Activated T-cell treated with anti-CD3 and anti-CD28 coated beads for 24 hours (primary cell): ENCODE measurements at places on chromosomes 6 and 20.

DNA sequence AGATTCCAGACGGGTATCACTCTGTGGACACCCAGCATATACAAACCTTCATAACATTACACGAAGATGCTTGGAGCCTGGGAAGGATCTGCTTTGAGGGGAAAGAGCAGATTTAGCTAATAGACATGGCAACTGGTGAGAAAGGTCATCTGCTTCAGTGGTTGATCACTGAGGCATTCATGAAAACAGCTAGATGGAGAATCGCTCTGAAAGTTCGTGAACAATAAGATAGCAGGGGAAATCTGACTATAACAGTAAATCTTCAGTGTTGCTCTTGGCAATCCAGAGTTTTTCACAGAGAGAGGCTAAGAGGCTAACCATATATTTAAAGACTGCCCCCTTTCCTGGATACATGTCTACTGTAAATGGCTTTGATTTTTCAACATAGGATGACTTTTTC, 245.3 kb downstream of the FARS2 start:
- DNase-seq, result no peak

- no peak for DNase-seq
Measured at GRCh38 chr20:59307270-59307669, 6.9 kb downstream of the EDN3 start.

- DNase-seq, result no peak
Measured at GRCh38 chr20:6623989-6624388, 143.5 kb upstream of the BMP2 start.

GRCh38 chr6:107670792-107671199, 153.3 kb downstream of the SCML4 start:
- no peak for DNase-seq

DNA sequence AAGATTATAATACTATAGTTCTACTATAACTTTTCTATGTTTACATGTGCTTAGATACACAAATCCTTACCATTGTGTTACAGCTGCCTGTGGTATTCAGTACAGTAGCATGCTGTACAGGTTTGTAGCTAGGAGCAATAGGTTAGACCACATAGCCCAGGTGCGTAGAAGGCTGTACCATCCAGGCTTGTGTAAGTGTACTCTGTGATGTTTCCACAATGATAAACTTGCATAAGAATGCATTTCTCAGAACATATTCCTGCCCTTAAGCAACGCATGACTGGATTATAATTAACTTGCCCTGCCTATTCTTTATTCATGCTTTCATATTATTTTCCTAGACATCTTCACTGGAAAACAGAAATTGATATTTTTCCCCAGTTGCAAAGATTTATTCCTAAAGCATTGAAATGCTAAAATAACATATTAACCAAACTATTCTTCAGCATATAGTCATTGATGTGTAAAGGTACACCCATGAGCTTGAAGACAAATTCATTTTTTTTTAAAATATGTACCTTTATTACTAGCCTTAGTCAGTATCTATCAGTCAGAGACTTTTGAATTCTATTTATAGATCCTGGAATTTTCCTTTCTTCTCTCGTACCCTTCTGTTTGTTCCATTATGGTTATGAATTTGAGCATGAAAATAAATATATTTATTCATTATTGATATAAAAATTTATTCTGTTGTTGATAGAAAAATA, 7.2 kb upstream of the CTAGE9 start:
- no peak for DNase-seq

- DNase-seq, result no peak
Measured at GRCh38 chr6:2119275-2119674, 126.1 kb downstream of the GMDS start.

DNA sequence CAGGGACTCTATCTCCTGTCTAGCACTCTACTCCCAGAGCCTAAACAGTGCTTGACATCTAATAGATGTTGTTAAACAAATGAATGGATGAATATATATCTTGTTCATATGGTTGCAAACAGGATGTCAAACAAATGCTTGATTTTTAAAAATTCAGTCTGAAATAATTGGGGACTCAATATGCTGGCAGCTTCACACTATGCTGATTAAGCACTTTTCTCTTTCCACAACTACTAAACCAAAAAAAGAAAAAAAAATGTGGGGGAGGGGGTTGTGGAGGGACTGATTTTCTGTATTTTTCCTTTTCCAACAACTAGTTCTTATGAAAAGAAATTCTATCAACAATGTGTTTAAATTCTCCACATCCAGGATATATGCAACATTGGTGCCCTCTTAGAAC, 42.9 kb downstream of the SF3B5 start:
- DNase-seq, result no peak

- DNase-seq, result peak; percentile 38
Measured at GRCh38 chr6:122381494-122382265, 17.8 kb upstream of the HSF2 start.

- DNase-seq, result no peak
Measured at GRCh38 chr20:16292226-16292880, 280.9 kb downstream of the KIF16B start.

DNA sequence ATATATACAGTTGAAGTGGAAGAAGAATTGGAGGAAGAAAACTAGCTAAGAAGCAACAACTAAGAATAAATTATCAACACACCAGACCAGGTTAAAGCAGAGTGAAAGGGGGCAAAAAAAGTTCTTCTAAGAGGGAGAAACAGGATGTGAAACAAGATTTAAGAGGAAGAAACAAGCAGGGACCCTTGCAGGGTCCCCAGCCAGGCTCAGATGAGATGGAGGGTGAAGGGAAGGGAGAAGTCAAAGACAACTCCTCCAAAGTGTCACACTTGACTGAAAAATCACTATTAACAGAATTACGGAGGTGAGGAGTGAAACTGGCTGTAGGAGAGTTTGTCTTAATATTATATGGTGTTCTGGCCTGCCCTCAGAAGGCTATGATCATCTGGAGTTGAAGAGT, 65.4 kb downstream of the MTFR2 start:
- DNase-seq, result no peak

- DNase-seq, result no peak
Measured at GRCh38 chr6:18142591-18142861, 12.4 kb downstream of the TPMT start.

DNA sequence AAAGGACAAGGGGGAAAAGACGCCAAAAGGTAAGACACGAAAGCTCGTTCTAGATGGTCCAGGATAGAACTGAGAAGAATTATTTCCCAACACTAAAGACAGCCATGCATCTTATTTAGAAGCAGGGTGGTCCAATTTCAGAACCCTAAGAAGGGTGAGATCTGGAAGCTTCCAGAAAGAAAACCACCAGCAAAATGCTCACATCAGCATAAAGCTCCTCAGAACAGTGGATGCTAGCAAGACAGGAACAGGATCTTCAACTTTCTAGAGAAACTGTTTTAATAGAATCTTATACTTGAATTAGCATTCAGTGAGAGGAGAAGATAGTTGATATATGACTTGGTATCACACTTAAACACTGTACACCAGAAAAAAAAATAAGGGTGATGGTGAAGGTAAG, 101.5 kb downstream of the ZFP64 start:
- DNase-seq, result no peak

DNA sequence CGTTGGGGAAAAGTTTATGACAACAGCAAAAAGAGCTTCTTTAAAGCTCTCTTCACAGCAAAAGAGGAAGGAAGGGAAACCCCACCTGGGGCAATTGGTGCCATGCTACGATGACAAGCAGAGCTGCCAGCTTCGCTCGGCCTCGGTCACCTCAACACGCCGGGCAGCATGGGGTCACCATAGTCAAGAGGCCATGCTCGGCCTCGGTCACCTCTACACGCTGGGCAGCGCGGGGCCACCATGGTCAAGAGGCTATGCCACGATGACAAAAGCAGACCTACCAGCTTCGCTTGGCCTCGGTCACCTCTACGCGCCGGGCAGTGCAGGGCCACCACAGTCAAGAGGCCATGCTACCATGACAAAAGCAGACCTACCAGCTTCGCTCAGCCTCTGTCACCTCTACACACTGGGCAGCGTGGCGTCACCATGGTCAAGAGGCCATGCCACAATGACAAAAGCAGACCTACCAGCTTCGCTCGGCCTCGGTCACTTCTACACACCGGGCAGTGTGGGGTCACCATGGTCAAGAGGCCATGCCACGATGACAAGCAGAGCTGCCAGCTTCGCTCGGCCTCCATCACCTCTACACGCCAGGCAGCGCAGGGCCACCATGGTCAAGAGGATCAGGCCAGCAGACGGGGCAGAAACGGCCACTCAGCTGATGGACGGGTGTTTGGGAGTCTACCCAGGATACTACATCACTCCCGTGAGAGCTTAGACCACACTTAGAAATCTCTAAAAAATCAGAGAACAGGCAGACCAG, 12.1 kb downstream of the APMAP start:
- DNase-seq, result no peak

DNA sequence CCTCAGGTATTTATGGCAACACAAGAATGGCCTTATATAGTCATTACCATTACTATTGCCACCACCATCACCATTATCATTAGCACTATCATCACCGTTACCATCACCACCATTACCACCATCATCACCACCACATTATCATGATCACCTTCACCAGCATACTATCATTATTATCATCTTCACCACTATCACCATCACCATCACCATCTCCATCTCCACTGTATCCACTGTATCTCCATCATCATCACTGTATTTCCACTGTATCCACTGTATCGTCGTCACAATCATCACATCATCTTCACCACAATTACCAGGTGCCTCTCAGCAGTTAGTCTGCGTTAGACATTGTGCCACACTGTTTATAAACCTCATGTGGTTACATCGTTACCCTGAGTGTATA, 45.3 kb downstream of the GGTLC1 start:
- DNase-seq, result no peak

DNA sequence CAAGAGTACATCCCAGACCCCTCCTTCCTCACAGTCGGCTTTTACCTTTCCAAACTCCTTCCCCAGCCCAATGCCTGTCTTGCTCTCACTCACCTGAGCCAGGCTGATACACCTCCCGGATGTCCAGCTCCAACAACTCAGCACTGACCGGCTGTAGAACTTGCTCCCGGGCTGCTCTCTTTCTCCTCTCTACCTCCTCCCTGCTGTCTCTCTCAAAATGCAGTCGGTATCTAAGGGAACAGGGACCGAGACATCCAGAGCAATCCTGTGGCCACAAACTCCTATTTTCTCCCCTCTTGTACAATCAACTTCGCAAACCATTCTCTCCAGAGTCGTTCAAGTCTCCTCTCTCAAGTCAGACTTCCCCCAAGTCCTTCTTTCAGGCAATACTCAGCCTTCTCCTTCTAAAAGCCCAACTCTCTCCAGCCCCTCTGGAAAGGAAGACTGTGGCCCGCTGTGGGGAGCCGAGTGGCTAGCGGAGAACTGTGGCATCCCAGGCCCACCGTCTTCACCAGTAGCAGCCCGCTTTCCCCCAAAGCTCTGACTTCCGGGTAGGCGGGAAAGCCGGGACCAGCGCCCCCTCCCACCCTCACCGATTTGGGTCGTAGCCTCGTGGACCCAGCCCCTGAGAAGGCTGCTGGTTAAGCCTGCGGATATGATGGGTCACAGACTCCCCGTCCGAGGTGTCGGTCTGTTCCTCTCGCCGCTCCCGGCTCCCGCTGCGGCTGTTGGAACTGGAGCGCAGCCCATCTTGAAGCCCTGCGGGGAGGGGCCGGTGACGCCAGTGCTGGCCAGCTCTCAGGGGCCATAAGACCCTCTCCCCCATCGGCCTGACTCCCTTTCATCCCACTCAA, 1.1 kb downstream of the GNL1 start:
- no peak for DNase-seq

GRCh38 chr6:2229039-2229438, 16.4 kb downstream of the GMDS start:
- no peak for DNase-seq

DNA sequence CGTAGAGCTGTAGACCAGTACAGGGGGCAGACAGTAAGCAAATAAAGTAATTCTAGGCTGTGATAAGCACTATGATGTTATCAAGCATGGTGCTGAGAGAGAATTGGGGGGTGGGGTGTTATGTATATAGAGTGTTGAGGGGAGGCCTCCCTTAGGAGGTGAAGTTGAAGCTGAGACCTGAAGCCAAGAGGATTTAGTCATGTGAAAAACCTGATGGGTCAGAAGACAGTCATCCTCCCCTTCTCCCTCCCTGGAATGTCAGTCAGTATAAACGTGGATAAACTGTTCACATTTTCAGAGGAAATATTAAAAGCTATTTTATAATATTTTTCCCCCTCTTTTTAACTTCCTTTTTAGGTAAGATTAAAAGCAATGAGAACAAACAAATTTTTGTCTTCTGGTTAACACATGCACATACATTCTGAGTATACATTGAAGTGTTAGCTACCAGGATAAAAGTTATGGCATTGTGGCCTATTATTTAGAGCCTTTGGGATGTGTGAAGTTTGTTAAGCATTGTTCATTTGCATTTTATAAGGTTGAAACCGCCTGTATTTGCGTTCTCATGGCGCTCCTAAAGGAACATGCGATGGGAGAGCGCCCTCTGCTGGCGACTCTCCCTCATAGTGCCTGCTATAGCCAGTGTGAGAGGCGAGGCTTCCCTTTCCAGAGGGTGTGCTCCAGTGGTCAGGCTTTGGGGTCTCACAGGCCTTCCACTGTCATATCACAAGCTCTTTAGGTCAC, 35.4 kb upstream of the MAPK13 start:
- peak; percentile 75 for DNase-seq

DNA sequence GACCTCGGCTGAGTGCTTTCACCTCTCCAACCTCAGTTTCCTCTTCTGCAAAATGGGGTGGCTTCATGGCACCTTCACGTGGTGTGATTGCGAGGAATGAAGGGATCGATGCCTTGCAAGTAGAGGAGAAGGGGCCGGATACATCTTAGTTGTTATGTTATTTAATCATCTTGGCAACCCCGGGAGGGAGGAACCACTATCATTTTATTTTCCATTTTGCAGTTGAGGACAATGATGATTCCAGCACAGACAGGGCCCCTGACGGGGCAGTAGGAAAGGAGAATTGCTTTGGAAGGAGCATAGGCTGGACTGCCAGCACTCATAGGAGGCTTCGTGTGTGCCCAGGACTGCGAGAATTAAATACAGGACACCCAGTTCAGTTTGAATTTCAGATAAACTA, 2.5 kb upstream of the PMEPA1 start:
- no peak for DNase-seq

DNA sequence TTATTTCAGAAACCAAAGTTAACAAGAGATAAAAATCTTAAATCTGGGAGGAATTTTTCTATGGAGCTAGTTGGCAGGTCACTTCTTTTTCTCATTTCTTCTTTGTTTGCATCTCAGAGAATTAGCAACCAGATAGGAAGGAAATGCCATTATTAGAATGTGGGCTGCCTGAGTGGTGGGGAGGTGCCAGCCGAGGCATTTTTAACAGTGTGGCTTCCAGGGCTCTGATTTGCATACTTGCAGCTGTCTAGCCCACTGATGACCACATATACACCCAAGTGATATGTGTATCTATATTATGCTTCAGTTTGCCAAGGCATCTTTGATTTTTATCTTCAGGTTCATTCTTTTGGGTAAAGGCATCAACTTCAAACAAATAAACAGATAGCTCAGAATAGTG, 206.7 kb downstream of the CLIC5 start:
- DNase-seq, result no peak

- DNase-seq, result no peak
Measured at GRCh38 chr20:61844621-61845020, 221.1 kb downstream of the TAF4 start.
